ENCODE measurements at places on chromosomes 7 and 10.

- peak; percentile 24 for DNase-seq
These were observed 657.9 kb downstream of the NXPH1 start for GRCh38 chr7:9091282-9091681.

GRCh38 chr10:13614530-13615332 is 28.0 kb downstream of the PRPF18 start:
- no peak for DNase-seq

- no peak for DNase-seq
These were observed 100.7 kb upstream of the AFAP1L2 start for GRCh38 chr10:114504769-114505579.

- DNase-seq: no peak
These were observed 28.0 kb downstream of the NIPSNAP2 start for GRCh38 chr7:55992346-55992745.

DNA sequence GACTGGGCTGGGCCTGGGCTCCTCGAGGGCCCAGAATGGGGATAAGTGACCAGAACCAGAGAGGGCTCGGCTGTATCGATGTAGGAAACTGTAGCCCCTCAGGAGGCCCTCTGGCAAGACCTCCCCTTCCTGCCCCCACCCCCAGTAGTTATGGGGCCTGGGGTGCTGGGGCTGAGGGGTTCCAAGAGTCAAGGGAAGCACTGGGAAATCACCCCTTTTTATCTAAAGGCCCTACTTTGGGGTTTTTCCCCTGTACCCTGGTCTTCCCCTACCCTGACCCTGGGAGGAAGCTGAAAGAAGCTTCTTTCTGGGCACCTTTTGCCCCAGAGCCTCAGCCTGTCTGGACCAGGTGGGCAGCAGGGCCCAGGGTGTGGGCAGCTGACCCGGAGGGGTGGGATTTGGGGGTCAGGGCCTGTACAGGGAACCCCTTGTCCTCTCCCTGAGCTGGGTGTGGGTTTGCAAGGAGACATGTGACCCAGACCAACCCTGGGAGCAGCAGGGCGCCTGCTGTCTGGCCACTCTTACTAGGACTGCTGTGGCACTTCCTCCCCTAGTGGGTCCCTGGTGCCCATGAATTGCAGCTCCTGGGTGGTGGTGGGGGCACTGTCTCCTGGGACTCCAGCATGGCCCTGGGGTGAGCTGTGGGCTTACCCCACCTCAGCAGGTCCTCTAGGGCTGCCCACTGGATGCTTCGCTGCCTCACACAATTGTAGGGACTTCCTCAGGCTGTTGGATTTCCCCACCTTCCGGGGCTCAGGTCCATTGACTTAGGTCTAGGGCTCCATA is 1.5 kb downstream of the IRF5 start:
- DNase-seq: no peak

Measured in LoVo (cell line).